ENCODE measurements at places on chromosomes 1 and 21.

DNA sequence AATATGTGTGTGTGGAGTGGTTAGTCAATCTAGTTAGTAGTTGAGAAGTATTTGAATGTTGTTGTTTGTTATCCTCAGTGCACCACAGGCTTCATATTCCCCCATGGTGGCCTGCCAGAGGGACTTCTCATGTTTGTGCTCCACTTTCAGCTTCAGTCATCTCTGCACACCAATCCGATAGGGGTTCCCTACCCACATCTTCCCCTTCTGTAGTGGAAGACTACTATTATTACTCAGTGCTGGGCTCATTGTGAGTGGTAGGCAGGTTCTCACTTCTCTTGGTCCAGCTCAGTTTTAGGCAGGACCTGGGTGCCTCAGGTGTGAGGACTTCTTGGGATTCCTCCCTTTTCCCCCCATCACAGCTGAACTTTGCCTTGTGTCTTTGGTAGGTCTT lies 14.2 kb downstream of the MT1HL1 start:
- DNase-seq, result no peak

DNA sequence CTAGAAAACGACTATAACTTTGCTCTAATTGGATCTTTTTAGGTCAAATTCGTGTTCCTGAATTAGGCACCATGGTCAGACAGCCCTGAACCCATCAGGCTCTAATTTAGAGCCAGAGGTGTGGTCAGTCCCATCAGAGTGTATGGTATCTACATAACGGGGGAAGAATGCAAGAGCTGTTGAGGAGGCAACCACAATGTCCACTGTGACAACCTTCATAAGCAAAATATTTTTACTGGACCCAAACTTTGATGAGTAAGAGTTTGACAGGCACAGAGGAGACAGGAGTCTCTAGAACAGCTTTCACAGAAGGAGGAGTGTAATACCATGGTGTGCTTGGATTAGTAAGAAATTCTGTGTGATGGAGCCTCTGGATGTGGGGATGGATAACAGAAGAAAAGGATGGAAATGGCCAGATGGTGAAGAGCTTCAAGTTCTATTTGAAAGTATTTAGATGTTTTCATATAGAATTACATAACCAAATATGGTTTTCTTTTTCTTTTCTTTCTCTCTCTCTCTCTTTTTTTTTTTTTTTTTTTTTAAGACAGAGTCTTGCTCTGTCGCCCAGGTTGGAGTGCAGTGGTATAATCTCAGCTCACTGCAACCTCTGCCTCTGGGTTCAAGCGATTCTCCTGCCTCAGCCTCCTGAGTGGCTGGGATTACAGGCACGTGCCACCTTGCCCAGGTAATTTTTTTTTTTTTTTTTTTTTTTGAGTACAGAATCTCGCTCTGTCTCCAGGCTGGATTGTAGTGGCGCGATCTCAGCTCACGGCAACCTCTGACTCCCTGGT lies 24.9 kb downstream of the UBE2U start:
- DNase-seq, result peak; percentile 79

DNA sequence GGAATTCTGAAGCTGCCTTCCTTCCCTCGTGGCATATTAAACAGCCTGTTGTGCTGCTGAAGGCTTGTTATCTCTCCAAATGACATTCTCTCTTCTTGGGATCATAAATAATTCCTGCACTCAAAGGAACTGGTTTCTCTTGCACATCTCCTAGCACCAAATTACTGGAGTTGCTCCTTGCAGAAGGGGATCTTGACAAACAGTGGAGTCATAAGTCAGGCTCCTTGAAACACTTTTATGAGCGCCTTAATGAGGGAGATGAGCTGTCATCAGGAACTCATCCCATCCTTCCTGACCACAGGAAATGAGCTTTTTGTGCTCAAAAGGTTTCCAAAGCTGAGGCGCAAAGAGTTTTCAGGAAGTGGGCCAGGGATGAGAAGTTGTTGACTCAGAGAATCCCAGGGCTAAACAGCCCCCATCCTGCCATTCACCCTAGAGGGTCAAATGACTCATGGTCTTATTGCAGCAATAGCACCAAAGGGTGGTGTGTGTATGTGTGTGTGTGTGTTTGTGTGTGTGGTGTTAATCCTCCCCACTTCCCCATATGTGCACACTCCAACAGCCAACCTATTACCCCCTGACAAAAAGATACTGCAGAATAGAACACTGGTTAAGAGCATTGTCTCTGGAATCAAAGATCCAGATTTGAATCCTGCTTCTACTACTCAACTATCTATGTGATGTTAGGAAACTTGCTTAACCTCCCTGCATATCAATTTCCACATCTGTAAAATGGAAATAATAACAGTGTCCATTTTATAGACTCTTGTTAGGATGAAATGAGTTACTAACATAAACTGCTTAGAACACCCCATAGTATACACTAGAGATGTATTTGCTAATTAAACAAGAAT lies 2.8 kb upstream of the PHC2 start:
- DNase-seq, result peak; percentile 97

DNA sequence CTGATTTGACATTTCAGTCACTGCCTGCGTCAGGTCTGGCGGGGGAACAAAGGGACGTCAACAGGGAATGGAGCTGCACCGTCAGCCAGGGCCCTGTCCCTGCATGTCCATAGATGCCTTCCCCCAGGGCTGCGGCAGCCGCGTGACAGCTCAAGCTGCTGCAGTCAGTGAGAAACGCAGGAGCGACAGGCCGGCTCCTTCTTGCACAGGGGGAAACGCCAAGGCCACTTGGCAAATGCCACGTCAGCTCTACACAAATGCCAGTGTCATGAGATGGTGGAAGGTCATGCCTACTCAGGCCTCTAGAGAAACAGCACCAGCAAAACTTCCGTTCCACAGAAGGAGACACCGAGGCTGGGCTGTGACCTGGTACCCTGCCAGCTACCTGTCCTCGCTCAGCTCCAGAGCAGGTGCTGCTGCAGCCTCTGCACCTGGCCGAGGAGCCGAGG lies 37.7 kb downstream of the SYF2 start:
- no peak for DNase-seq

DNA sequence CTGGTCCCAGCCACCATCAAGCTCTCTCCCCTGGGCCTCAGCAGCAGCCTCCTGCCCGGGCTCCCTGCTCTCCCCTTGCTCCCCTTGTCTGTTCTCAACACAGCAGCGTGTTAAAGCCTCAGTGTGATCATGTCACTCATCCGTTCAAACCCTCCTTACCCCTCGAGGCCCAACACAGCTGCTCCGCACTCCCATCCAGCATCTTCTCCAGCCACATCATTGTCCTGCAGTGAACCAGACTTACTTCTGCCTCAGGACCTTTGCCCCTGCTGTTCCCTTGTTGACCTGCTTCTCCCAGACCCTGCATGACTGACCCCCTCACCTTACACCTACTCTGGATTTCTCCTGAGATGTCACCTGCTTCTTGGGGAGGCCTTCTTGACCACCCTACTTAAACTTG lies 13.3 kb downstream of the CDK18 start:
- no peak for DNase-seq

- DNase-seq, result no peak
Observed at GRCh38 chr21:44891631-44892031, 18.1 kb upstream of the PTTG1IP start.

DNA sequence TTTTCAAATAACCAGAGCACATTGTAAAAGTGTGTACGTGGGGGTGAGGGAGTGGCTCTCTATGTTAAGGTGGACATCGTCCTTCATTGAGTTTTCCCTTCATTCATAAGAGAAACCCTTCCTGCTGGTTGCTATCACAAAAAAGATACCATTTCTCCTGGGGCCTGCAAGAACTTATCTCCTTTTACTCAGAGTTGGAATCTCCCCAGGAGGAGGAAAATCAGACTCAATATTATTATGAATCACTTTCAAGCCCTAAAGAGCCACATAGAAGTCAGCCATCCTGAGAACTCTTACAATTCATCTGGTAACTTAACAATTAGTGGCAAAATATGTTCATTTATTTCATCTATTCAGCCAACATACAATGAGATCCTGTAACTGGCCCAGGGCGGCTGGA lies 27.1 kb upstream of the TGFBR3 start:
- DNase-seq, result peak; percentile 41

DNA sequence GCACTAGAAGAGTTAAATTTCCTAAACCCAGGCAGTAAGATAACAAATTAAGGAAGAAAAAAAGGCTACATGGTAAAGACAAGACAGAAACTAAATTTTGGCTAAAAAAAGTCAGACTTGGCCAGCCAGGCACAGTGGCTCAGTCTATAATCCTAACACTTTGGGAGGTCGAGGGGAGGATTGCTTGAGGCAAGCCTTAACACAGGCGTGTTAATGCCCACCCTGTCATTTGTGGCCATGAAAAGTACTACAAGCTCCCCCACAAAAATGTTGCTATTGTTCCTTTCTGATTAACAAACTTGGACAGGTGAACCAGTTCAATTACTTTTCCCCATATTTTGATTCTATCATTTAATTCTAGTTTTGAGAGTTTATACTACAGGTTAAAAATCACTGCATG lies 32.3 kb downstream of the UBR4 start:
- DNase-seq, result no peak

DNA sequence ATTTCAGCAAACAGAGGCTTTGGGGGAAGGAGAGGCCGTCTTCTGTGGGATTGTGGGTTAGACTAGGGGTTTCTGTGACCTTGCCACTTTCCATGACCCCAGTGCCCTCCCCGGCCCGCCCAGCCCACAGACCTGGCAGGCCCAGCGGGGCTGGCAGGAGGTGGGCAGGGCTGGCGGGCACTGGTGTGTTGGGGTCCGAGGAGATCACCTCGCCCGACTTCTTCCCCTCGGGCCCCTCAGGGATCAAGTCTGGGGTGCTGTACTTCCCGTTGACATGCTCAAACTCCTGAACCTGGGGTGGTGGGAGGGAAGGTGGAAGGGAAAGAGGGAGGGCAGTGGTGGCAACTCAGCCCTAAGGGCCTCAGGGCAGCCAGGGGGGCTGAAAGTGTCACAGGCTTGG lies 56.3 kb downstream of the CHD5 start:
- no peak for DNase-seq

DNA sequence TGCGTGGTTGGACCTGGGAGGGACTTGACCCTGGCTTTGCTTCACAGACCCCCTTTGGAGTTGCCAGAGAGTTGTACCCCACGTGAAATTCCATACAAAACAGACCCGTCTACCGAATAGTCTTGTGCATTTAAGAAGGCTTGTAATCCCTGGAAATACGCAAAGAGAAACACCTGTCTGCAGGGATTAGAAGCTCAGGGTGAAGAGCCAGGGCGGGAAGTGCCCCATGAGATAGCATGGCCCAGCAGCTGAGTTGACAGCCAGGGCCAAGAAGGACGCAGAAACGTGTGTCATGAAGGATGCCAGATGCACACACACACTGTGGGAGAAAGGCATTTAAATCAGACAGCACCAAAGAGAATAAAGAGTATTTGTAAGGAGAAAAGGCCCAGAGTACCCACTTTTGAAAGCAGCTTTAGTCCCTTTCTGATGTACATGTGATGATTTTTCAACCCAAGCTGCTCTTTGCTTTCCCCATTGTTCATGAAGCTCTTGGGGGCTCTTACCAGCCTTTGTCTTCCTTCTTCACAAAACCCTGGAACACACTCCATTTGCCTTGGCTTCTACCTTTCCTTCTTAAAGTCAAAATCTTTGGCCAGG lies 46.6 kb downstream of the PCP4 start:
- no peak for DNase-seq

- no peak for DNase-seq
Observed at GRCh38 chr1:213385806-213386324, 334.8 kb downstream of the RPS6KC1 start.

DNA sequence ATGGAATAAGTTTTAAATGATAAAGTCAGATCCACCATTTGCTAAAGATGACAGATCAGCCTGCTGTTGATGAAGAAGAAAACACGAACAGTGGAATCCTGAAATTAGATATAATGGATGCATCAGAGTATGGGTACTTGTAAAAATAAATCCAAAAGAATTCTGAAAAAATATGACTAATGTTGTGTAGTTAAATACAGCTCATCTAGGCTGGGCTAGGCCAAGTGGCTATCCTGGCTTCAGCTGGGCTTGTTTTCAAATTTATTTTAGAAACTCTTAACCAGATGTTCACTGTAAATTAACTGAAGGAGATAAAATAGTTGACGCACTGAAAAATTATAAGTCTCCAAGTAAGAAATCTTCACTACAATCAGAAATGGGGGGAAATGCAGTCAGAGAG lies 7.4 kb upstream of the RGS2 start:
- no peak for DNase-seq

DNA sequence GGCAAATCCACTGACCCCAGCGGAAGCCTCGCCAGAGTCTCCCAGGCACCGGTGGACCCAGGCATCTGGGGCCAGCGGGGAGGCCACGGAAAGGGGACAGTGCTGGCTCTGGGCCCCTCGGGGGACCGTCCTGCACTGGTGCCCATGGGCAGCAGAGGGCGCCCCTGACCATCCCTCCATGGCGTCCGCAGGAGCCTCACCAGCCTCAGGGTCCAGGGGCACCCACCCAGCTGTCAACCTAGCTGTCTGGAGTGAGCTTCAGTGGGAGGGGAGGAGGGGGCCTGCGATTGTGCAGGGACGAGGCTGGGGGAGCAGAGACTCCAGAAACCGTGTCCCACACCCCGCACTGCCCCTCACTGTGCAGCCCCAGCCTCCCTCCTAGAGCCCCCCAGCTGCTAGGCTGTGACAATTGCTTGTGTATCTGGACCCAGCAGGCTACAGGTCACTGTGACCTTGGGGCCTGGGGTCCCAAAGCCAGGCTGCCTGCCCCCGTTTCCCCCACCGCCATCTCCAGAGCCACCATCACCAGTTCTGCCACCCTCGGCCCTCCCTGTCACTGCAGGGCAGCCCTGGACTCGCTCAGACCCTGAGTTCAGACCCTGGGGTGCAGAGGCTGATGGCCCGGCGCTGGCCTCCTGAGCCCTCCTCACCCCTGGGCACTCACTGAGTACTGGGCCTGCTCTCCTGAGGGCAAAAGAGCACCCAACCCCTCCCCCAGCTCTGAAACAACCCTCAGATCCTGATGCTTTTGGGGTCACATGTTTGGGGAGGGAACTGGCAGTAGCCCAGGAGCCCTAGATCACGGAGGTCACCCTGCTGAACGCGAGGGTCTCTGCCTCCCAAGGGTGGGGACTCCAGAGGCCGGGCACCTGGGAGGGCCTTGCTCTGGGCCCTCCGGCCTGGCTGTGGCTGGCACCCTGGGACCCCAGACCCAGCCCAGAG lies 10.6 kb upstream of the COL6A1 start:
- DNase-seq, result no peak

- no peak for DNase-seq
Observed at GRCh38 chr21:43305811-43306311, 121.1 kb downstream of the SIK1 start.

- DNase-seq, result no peak
Observed at GRCh38 chr1:15951341-15952153, 24.4 kb downstream of the ZBTB17 start.

GRCh38 chr1:208445758-208446203 lies 201.6 kb upstream of the PLXNA2 start:
- DNase-seq, result no peak

DNA sequence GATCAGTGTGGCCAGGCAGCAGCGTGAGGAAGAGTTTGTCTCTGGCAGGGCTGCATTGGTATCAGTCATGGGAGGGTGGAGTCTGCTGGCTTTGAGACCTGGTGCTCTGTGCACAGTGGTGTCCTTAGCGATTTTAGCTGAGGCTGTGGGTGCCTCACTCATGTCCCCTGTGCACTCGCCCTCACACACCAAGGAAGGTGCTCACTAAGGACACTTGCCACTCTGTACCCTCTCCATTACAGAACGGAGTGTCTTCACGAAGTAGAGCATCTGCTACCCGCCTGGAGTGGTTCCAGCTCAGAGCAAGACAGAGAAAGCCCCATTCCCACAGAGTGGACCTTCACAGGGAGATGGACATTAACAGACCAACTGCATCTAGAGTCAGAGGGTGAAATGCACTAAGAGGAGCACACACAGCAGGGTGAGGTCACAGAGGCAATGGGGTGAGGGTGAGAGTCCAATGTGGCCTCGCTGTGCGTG lies 117.9 kb downstream of the MATN1 start:
- no peak for DNase-seq

GRCh38 chr21:38438462-38438893 lies 59.8 kb downstream of the ERG start:
- DNase-seq, result peak; percentile 97

All from brain microvascular endothelial cell (primary cell).